ENCODE measurements at places on chromosomes 7 and 10.

GRCh38 chr7:114650491-114650890 lies 235.9 kb downstream of the FOXP2 start:
- DNase-seq: no peak

GRCh38 chr10:29034592-29034991 lies 254.3 kb upstream of the LYZL1 start:
- no peak for DNase-seq

DNA sequence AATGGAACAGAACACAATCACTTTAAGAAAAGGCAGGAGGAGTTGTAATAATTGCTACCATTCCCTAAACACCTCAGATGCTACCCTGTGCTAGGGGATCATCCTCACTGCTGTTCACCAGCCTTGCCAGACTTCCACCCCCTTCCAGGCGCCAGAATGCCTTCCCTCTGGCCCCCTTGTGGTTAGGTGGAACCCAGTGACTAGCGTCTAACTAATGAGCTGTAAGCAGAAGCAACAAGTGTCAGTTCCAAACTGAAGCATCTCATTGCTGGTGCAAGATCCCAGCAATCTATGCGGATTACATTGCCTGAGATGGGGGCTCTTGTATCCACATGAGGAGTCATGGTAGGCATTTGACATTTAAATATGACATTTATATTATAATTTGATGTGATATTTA lies 86.6 kb downstream of the FRMD4A start:
- DNase-seq: no peak

- no peak for DNase-seq
Observed at GRCh38 chr10:125343118-125343925, 183.0 kb upstream of the CTBP2 start.

- DNase-seq: no peak
Observed at GRCh38 chr7:152600266-152600665, 75.7 kb downstream of the XRCC2 start.

- no peak for DNase-seq
Observed at GRCh38 chr7:44280636-44280992, 44.8 kb downstream of the CAMK2B start.

- no peak for DNase-seq
Observed at GRCh38 chr7:114630201-114630990, 215.8 kb downstream of the FOXP2 start.

DNA sequence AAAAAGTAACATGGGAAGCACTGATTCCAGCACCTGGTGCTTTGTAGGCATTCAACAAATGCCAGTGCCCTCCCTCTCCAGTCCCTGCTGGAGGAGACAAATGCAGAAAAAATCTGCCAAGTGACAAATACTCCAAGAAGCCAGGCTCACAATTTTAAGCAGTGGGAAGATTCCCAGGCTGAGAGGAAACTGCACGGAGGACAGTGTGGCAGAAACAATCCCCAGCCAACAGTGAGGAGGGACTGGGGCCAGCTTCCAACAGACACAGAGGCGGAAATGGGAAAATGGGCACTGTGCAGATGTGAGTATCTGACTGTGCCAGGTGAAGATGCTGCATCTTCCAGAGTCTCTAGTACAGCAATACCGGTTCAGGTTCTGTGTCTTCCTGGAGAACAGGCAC lies 106.3 kb downstream of the SLIT1 start:
- no peak for DNase-seq

DNA sequence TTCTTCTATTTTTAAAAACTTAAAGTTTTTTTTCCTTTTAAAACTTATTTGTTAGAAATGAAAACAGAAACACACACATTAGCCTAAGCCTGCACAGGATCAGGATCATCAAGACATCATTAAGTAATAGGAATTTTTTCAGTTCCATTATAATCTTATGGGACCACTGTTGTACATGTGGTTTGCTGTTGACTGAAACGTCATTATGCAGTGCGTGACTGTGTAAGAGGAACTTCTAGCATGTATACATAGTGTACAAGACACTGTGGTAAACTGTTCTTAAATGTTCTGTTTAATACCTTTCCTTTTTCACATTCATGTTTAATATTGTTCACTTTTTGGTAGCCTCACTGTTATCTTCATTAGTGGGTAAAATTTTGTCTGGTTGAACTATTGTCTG lies 12.1 kb downstream of the ENTPD7 start:
- no peak for DNase-seq

DNA sequence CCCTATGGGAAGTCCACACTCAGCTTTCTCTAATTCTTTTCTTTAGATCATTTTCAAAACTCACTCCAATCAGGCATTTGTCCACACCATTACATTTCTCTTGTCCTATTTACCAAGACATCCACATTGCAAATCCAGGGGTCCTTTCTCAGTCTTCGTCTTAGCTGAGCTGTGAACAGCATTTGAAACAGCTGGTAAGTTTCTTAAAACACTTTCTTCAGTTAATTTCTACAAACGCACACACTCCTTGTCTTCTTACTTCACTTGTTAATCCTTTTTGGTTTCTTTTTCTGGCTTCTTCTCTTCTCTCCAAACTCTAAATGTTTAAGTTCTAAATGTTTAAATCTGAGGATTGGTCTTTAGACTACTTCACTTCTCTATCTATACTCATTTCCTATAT lies 769.3 kb downstream of the PHTF2 start:
- no peak for DNase-seq

DNA sequence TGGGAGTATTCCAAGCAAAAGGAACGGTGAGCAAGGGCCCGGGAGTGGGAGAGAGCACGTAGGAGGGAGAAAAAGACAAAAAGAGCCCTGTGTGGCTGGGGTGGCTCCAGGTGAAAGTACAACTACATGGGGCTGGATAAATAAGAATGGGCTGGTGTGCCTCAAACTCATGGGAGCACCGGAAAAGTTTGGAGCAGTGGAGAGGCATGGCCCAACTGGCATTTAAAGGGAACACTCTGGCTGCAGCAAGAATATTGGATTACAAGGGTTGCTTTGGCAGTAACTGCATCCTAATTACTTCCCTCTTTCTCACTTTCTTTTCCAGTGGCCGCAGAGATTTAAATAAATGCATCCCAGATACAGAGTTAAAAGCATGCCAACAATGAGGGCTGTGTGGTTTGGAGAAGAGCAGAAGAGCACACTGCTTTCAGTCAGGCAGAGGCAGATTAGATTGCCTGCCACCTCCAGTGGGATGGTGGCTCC lies 39.1 kb upstream of the HERPUD2 start:
- DNase-seq: no peak

- DNase-seq: no peak
Observed at GRCh38 chr10:132570771-132571649, 33.4 kb downstream of the INPP5A start.

GRCh38 chr7:30260246-30260768 lies 24.1 kb upstream of the ZNRF2 start:
- DNase-seq: no peak

GRCh38 chr7:135251496-135252391 lies 18.1 kb downstream of the STRA8 start:
- DNase-seq: no peak

DNA sequence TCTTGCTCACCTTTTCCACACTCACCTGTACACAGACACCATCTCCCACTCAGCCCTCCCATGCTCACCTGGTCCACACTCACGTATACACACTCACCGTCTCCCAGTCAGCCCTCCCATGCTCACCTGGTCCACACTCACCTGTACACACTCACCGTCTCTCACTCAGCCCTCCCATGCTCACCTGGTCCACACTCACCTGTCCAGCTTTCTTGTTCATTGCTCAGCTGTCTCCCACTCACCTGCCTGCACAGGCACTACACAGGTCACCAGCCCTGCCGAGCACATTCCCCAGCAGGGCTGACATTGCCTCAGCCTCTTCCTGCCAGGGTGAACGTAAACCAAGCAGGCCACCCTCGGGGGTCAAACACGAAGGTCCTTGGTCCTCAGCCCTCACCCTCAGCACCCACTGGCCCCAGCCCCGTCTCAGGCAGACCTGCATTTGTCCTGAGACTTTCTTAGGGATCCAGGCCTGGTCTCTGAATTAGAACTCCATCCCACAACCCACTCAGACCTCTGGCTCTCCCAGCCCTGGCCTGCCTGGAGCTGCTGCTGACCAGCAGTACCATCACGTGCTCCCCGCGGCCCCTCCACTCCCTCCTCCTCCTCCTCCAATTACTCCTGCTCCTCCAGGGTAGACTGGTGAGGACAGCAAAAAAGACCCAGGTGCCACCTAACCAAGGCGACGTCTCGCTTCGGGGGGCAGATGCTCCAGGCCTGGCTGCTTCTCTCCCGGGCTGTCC lies 12.8 kb upstream of the DNAAF5 start:
- DNase-seq: no peak

DNA sequence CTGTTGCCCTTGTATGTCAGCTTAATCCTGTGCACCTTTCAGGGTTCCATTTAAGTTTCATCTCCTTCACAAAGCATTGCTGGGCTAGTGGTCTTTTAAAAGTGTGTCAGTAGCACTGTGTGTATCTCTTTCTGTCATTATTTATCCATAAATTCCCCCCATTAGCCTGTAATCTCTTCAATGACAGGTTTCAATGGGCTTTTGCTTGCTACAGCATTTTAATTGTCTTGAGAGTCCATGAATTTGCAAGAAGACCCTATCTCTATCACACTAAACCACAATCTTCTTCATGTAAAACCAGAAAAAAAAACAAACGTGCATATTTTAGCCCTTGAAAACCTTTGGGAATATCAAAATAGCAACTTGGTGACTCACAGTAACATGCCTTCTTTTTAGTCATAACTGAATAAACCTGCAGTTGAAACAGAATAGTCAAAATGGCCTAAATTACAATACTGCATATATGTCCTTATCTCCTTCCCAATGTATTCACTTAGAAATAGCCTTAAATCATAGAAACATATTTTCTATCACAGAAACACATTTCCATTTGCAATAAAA lies 118.6 kb downstream of the PON1 start:
- DNase-seq: no peak

- DNase-seq: no peak
Observed at GRCh38 chr10:44865289-44865671, 45.9 kb upstream of the TMEM72 start.

GRCh38 chr10:110977662-110978061 lies 58.3 kb downstream of the SHOC2 start:
- no peak for DNase-seq

DNA sequence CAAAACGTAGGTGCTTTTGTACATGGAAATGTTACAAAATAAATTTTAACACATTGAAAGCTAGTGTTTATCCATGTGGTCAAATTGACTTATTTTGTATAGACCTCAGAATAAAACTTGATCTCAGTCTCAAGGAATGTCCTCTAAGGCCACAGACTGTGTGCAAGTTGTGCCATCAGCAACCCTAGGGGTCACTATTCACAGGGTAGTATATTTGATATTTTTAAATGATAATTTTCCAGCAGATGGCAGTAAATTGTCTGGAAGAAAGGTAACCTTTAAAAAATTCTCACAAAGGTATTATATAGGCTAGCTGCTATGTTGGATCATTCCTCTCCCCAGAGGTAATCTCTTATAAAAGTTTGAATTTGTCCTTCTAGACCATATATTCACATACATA lies 12.9 kb upstream of the SNX10 start:
- DNase-seq: no peak

GRCh38 chr10:22554461-22555182 lies 159.8 kb downstream of the PIP4K2A start:
- DNase-seq: no peak

- DNase-seq: no peak
Observed at GRCh38 chr10:113610631-113611601, 52.9 kb downstream of the NRAP start.

- no peak for DNase-seq
Observed at GRCh38 chr7:156180451-156181229, 368.4 kb upstream of the SHH start.

DNA sequence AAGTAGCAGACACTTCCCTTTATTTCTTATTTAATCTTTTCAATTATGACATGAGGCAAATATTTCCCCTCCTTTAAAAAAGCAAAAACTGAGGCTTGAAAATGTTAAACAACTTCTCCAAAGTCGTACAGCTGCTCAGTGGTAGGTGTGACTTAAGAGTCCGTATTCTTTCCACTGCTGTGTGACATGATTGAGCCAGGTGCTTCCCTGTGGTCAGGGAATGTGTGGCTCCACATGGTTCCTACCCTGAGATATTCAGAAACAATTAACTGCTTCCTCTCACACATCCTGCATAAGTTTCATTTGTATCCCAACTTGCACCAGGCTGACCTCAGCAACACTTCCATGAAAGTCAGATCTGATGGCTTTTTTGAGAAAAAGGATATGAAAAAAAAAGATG lies 13.6 kb downstream of the OPALIN start:
- no peak for DNase-seq

DNA sequence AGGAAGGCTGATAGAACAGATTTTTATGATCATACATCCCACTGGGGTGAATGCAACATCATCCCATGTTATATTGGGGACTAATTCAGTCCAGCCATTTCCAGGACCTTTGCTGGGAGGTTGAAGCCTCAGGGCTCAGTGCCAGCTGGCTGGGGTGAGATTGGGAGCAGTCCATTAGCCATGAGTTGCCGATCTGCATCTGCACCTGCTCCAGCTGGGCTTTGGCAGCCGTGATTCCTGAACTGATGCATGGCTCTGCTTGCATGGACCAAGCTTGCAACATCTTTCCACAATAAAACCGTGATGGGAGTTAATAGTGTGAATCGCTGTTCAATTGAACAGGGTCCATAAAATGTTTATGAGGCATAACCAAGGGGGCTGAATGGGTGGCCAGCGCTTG lies 346.9 kb downstream of the TYW1 start:
- DNase-seq: no peak
